ENCODE measurements at places on chromosomes 2 and 18.

DNA sequence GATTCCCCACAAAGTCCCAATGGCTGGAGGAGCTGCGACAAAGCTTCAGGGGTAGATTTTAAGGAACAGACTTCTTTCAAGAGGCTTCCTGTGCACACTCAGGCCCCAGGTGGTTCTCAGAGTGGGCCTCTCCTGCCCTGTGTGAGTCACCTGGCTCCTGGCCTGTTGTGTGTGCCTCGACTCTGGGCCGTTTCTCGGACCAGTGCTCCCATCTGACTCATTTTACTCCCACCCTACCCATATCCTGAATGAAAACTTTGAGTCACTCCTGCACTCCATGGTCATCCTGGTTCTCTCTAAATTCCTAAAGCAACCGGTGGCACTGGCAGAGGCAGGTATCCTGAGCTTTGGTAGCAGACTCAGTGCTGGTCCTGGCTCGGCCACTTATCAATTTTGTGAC, 84.1 kb downstream of the CELF4 start:
- DNase-seq = no peak

DNA sequence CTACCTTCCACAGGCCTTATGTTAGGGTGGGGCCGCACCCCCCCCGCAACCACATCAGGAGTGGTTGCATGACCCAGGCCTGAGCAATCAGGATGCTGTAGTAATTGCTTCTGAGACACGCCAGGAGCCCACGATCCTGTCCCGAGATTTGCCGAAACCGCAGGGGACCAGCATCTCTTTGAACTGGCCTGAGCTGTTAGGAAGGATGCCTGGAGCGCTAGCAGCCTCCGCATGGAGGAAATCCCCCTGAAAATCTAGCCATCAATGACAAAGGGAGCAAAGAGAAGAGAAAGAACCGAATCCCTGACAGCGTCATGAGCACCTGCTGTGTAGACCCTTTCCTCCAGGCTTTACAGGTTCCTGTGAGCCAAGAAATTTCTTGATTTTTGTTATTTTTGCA, 8.7 kb upstream of the TEX44 start:
- no peak for DNase-seq

DNA sequence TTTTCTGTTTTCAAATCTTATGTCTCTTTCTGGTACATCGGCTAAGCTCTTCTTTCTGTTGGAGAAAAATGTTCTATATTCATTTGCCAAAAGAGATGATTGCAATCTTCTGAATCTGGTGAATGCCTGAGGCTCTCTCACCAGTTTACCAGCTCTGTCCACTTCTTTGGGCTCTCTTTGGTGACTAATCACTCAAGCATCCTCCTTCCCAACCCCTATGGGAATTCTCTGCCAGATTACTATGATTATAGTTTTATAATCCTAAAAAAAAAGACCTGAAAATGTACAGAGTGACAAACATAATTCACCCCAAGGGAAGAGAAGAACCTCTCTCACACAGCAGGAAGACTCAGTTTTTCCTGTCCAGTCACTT, 187.3 kb downstream of the CAMKMT start:
- no peak for DNase-seq

- no peak for DNase-seq
These were observed 152.1 kb upstream of the ITGA6 start for GRCh38 chr2:172275239-172275638.

- DNase-seq = no peak
These were observed 94.7 kb downstream of the DOK6 start for GRCh38 chr18:69495338-69495737.

GRCh38 chr2:72993933-72994280, 76.6 kb downstream of the EMX1 start:
- DNase-seq = no peak

GRCh38 chr2:174059884-174060244, 94.7 kb upstream of the SP3 start:
- no peak for DNase-seq

DNA sequence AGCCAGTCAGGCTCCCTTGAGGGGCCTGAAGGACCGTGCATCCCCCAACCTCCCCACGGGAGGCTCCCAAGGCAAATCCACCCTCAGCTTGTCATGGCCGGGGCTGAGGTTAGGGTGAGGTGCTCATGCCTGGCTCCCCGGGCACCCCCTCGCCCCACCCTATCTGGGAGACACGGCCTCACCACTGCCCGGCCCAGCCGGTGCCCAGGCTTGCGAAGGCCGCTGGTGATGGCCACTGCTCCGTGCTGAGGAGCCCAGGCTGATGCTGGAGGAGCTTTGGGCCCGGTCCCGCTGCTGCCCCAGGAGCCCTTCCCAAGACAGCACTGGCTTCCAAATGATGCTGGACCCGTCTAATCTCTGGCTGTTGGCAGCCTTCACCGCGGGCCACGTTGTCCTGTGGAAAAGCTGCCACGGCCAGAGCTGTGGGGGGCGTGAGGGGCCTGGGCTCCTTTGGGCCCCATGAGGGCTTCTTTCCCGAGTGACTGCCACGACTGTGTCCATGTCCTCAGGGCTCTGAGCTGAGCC, 135.7 kb upstream of the CTDP1 start:
- no peak for DNase-seq

- peak; percentile 69 for DNase-seq
These were observed 13.1 kb upstream of the CRACDL start for GRCh38 chr2:98948956-98949739.

DNA sequence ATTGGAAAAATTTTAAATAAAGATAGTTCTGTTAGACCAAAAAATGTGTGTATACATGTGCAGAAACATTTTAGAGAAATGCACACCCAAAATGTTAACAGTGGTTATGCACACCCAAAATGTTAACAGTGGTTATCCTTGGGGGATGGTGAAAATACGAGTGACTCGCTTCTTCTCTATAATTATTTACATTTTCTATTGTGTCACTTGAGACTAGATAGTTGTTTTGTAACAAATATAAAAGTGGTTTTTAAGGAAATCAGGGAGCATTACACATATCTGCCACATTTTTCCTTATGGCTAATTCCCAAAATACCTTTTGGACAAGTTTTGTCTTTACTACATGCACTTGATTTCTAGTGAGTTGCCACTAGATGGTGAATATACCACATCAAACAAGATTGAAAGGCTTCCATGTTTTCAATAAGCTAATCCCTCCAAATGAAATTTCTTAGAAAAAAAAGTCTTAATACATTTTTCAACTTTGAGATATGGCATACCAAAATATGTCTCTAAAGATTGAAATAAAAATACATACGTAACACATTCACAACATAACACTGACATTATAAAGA, 9.0 kb upstream of the HIBCH start:
- DNase-seq = no peak

DNA sequence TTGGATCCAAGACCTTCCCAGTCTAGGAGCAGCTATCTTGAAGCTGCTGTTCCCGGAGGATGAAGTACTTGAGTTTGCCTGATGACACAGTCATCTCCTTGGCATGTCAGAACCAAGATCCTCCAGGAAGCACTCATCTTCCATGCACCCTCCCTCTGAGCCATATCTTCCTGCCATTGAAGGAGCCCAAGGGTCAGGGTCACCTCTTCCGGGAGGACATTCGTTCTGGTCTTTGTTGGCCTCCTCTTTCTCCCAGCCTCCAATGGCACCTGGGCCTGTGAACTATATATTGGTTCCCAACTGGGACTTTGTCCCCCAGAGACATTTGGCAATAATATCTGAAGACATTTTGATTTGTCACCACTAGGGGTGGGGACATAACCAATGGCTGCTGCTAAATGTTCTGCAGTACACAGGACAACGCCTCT, 4.2 kb upstream of the MYO7B start:
- DNase-seq = no peak

GRCh38 chr2:62727876-62728566, 22.5 kb downstream of the EHBP1 start:
- no peak for DNase-seq

DNA sequence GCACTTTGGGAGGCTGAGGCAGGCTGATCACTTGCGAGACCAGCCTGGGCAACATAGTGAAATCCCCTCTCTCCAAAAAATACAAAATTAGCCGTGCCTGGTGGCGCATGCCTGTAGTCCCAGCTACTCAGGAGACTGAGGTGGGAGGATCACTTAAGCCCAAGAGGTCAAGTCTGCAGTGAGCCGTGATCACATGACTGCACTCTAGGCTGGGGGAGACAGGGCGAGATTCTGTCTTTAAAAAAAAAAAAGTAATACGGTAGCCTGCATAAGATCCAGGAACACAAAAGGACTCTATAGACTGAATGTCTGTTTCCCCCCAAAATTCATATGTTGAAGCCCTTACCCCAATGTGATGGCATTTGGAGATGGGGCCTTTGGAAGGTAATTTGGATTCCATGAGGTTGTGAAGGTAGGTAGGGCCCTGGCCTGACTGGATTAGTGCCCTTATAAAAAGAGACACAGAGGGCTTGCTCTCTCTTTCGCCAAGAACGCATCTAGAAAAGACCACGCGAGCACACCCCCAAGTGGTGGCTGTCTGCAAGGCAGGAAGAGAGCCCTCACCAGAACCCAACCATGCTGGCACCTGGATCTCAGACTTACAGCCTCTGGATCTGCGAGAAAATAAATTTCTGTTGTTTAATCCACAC, 17.0 kb downstream of the MBOAT2 start:
- DNase-seq = no peak

Measured in NCI-H1105 treated with DMSO at 0.1 percent for 48 hours (cell line).